Astrocyte of the spinal cord (primary cell): ENCODE measurements at places on chromosomes 3 and 15.

- no peak for DNase-seq
Observed at GRCh38 chr3:133549565-133549964, 23.9 kb upstream of the CDV3 start.

GRCh38 chr3:63026722-63027121, 151.5 kb upstream of the CADPS start:
- DNase-seq, result no peak

- peak; percentile 40 for DNase-seq
Observed at GRCh38 chr3:142844339-142844977, 44.4 kb downstream of the PCOLCE2 start.

DNA sequence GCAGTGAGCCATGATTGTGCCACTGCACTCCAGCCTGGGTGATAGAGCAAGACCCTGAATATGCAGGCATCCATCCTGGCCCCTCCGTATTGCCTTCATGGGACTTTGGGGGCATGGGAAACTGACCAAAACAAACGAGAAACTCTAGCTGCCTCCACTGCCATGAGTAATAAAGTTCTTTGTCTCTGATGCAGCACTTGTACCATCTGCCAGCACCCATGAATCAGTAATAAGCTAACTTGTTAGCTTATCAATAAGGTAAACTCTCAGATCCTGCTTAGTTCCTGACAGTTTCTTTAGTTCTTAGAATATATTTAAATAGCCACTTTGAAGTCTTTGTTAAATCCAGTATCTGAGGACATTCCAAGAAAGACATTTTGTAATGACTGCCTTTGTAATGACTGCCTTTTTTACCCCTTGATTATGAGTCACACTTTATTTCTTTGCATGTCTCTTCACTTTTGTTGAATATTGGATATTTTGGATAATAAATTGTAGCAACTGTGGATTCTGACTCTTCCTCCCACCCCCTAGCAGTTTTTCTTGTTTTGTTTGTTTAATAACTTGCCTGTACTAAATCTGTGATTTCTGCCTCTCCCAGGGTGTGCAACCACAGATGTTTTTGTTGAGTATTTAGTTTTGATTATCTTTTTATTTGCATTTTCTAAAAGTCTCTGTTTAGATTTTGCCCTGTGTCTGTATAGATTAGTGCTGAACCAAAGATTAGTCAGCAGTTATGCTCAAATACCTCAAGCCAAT, 136.9 kb downstream of the HCN4 start:
- peak; percentile 15 for DNase-seq

- no peak for DNase-seq
Observed at GRCh38 chr3:158842976-158843375, 41.1 kb downstream of the MFSD1 start.

- DNase-seq, result no peak
Observed at GRCh38 chr15:100211855-100212850, 129.6 kb downstream of the ADAMTS17 start.

GRCh38 chr3:194837457-194838127, 151.9 kb downstream of the FAM43A start:
- no peak for DNase-seq

DNA sequence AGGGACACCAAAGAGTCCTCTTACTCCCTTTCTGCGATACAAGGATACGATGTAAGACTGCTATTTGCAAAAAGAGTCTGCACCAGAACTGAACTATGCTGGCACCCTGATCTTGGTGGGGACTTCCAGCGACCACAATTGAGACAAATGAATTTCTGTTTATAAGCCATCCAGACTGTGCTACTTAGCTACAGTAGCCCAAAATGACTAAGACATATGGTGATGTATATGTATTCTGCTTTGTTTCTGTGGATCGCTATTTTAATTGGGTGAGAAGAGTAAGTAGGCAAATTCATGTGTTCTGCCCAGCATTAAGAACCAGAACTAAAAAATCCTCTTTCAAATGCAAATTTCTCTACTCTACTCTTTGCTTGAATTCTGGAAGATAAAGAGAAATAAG, 720.9 kb downstream of the DIPK2A start:
- DNase-seq, result no peak

DNA sequence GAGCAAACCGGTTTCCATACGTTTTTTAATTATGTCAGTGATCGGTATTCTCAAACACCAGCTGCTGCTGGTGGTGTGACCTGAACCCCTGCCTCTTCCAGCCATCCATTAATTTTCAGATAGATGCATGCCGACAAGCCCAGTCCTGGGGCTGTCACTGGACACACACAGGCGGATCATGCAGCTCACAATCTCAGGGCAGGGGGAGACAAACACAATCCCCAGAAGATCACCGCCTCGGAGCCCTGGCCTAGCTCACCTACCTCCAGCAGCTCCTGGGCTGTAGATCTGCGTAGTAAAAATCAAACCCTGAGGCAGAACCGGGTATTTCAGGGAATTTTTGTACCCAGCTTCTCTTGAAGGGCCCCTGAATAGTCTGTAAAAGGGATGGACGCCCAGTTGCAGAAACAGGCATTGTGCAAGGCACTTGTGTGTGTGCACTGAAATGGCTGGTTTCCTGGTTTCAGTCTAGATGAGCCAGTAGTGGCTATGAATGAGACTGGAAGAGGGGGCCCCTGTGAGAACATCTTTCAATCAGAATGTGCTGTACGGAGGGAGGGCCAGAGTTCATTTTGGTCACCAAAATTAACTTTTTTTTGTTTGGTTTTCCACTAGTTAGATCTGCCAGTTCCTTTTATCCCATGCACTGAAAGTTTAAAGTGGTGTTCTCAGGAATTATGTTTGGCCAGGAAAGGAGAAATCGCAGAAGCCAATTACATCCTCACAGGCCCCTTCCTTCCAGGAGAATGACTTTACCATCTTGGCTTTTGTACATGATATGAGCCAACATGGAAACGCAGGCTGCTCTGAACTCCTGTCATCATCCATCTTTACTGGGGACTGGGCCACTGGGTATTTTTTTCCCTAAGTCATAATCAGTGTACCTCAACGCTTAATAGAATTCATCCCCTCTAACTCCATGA, 55.0 kb upstream of the RPL32 start:
- DNase-seq, result no peak

- DNase-seq, result peak; percentile 13
Observed at GRCh38 chr3:128051459-128051836, 789 bp upstream of the SEC61A1 start.

DNA sequence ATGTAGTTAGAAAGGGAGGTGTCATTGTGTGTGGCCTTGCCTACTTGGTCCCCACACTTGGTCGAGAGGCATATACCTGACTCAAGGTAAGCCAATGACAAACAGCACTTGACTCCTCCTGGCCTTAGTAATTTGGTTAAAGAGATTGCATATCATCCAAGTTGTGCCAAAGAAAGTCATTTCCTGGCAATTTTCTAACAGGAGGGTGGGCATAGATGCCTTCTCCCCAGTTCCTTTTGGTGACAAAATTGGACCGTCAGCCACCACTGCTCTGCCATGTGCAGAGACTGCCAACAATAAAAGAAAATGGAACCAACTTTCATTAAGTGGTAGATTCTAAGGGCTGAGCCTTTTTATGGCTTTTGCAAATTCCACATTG, 7.9 kb upstream of the LEKR1 start:
- no peak for DNase-seq

DNA sequence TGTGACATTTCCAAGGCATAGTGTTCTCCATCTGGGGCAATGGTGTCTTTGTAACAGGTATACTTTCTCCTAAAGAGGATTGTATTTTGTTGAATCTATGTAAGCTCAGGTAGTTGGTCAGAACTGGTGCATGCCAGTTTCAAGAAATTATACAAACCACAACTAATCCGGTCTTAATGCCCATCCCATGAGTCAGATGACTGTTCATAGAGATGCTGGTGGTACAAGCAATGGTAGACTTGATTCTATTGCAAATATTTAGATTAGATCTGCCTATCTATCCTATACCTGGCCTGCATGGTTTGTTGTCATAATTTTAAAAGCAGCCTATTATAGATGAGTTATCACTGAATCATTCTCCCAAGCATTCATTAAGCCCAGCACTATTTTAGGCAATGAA, 43.5 kb downstream of the ATP13A5 start:
- no peak for DNase-seq

GRCh38 chr3:72101494-72101893, 316.5 kb upstream of the PROK2 start:
- DNase-seq, result no peak

DNA sequence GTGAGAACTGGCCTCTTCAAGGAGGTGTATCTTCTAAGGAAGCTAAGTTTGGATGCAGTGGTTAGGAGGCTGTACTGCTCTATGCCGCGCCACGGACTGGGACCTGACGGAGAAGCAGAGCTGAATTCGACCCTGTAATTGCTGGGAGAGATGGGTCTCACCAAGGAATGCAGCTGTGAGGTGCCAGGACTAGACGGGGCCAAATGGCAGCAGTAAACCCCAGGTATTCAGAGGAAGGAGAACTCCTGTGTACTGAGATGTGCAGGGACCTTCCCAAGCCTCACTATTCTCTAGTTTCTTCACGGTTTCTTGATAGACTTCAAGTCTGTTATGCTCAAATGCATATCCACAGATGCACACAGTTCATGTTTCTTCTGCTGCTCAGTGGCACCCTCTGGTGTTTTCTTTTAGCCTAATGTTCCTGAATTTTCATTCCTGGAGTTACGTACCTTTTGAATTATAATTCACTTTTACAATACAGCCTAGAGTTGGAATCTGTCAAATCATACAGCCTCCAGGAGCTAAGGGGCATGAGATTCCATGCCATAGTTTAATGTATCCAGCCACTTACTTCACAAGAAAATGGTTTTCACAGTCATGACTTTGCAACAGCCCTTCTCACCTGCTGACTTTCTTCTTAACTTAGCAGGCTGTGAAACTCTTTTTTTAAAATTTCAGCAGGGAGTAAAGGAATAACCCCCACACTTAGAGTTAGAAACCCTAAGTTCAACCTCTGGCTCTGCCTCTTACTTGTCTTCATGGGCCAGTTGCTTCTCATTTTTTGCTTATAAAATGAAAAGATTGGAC, 61.8 kb downstream of the GLDN start:
- peak; percentile 55 for DNase-seq

DNA sequence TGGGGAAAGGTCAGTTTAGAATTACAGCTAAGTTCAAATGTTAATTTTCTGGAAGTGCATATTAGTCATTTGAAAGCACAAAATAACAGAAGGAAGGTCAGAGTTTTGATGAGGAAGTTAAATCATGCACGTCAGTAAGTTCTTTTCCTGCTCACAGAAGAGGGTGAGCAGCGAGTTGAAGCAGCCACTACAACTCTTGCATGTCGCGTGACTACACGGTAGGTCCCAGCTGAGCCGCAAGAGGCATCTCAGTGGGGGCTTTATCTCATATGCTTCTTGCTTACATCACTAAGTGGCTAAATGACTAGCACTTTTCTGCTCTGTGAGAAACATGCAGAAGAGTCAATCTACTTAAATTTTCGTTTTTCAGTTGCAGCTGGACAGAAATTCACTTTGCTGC, 21.3 kb upstream of the SEC62 start:
- peak; percentile 5 for DNase-seq

DNA sequence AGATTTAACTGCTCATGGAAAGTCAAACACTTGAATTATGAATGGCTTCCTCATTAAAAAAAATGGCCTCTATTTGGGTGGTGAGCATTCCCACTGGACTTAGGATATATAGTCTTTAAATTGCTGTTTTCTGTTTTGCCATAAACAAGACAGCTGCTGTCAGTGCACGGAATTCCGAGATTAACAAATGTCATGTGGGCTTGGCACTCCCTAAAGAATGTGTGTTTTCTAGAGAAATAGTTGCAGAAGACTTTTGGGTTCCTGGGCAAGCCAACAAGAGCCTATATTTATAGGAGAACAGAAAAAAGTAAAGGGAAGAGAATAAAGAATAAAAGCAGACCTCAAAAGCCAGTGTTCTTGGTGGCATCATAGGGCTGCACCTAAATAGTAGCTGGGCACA, 13.6 kb upstream of the TFG start:
- DNase-seq, result no peak
